ENCODE measurements at places on chromosomes 1 and 21.

- DNase-seq: peak; percentile 89
Observed at GRCh38 chr1:16145030-16145661, 10.7 kb downstream of the EPHA2 start.

DNA sequence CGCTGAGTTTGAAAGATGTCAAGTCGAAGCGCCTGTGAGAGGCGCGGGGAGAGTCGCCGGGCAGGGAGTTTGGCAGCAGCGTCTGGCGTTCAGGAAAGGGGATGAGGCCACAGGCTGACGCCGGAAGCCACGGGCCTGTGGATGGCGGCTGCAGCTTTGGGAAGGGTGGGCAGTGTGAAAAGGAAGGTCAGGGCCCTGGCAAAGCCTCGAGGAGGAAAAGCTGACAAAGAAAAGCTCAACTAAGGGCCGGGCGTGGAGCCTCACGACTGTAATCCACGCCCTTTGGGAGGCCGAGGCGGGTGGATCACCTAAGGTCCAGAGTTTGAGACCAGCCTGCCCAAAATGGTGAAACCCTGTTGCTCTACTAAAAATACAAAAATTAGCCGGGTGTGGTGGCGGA, 25.2 kb upstream of the COX20 start:
- DNase-seq: no peak

DNA sequence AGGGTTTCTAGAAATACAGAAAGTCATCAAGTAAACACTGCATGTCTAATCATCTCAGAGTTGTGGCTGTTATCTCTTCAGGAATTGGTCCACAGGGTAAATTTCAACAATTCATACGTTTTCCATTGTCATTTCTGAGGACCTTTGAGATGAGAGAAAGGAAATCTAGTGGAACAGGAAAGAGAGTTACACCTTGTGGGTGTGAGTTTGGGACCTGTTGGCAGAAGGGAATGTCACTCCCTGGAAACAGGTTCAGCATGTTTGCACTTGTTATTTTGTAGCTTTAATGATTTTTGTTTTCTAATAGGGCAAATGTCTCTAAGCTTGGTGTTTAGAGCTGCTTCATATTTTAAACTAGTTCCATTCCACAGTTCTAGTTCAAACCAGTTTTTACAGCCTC, 5.6 kb downstream of the TMEM167B start:
- DNase-seq: no peak

GRCh38 chr1:81364088-81364487, 436.6 kb upstream of the ADGRL2 start:
- no peak for DNase-seq

GRCh38 chr1:226131639-226132038, 54.9 kb downstream of the ACBD3 start:
- DNase-seq: no peak

- DNase-seq: no peak
Observed at GRCh38 chr1:46653405-46653958, 14.7 kb downstream of the ATPAF1 start.

DNA sequence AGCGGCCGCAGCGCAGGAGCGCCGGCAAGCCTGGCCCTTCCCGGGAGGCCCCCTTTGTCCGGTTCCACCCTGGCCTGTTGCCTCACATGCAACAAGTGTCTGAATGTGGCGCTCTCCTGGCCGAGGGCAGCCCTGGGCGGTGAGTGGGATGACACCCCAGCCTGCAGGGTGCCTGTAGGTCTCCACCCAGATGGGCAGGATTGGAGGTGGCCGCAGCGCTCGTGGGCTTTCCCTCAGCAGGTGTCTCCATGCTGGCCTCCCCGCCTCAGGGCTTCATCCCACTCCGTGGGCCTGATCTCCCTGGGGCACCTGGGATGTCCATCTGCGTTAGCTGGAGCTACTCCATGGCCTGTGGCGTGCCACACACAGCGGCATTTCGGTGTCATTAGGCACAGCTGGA, 1.5 kb downstream of the MIB2 start:
- DNase-seq: no peak

DNA sequence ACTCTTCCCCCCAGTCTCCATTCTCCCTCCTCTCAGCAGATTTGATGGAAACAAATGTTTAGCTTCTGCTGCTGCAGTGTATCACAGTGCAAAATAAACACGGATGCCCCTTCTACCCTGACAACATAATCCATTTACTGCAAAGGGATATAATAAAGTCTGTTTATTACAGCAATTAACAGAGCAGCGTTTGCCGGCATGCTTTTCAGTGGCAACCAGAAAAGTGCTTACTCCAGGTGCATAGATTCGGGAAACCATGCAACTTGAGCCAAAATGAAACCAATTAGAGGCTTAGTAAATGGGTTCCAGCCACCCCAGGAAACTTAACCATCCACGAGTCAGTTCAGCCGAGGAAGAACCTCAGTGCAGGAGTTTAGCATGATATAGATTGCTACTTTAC, 12.9 kb upstream of the LEMD1 start:
- DNase-seq: no peak

DNA sequence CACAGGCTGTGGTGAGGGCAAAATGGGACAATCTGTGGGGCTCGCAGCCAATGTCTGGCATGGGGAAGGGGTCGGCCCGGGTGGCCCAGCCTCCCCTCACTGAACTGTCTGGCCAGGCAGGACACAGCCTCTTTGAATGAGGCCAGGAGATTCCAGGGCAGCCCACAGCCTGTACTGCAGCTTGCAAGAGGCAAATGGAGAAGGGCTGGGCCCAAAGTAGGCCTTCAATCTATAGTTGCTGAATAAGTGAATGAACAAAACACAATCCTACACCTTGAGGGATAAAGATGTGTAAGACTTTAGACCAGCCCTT, 23.2 kb downstream of the SLC27A3 start:
- no peak for DNase-seq

DNA sequence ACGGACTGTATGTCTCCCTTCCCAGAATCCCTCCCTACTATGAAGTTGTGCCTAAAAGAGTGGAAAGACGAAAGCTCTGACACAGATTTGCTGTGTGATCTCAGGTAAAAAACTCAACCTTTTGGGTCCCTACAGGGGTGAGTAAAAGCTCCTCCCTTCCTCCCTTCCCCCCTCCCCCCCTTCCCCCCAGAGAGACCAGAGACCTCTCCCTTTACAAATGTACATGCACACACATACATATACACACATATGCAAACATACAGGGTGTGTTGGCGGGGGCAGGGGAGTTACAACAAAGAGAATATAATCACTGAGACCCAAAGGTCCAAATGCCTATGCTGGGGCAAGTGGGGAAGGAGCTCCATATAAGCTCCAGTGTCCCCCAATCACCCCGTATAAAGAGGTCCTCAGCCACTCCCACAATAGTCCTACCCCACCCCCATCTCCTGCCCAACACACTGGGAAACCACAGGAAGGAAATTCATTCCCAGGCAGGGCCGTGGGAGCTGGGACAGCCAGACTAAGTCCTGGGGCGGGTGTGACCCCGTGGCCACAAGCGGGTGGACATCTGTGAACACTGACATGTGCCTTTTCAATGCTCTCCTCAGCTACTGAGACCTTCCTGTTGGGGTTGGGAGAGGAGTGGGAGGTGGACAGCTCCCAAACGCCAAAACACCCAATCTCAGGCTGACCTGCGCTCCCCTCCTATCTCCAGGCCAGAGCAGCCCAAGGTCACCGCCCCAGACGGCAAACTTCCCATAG, 2.0 kb downstream of the MEF2D start:
- no peak for DNase-seq

GRCh38 chr1:213335084-213335483, 284.0 kb downstream of the RPS6KC1 start:
- no peak for DNase-seq

- no peak for DNase-seq
Observed at GRCh38 chr1:66090859-66091457, 298.3 kb downstream of the PDE4B start.

GRCh38 chr1:164999146-164999545, 357.4 kb downstream of the LMX1A start:
- no peak for DNase-seq

DNA sequence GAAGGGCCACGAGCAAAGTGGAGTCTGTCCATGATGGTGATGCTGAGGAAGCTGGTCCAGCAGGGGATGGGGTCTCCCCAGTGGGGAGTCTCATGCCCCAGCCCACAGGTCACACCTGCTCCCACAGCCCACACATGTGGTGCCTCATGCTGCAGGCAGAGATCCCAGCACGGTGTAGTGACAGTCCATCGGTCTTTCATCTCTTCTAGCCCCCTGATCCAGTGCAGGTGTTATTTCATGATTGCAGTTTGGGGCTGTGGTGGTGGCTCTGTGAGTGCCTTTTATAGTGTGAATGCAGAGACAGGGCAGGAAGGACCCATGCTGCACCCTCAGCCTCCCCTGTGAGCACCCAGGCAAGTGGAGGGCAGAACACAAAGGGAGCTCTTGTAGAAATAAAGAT, 45.0 kb downstream of the UBASH3A start:
- DNase-seq: no peak

- DNase-seq: no peak
Observed at GRCh38 chr1:98278055-98278454, 357.2 kb upstream of the DPYD start.

- DNase-seq: peak; percentile 53
Observed at GRCh38 chr1:175152006-175152652, 40.4 kb downstream of the KIAA0040 start.

DNA sequence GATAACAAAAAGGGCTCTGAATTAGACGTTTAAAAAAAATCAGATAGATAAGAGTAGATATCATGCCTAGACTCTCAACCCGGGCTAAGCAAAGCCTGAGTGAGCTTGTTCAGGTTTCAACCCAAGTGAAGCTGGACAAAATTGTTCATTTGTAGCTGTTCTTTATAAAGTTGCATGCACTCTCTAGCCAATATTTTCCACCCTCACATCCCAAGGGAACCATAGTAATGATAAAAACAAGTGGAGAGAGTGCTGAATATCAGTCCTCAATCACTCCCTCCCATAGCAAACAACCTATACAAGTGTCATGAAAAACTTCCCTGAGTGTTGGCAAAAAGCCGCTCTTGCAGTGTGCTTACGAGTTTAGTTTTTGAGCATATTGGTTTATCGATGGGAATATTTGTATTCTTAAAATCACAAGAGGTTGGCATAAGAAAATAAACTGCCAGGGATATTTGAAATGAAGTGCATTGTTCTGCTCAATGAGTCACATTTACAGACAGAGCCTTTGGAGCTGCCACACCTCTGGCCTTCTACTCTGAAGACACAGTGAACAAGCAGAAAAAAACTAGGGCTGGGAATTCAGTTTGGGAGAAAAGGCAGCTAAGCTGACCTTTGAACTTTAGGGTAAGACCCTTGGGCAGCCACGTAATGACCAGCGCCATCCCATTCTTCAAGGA, 2.2 kb upstream of the CLCA2 start:
- DNase-seq: no peak

- DNase-seq: no peak
Observed at GRCh38 chr1:154272999-154273563, 652 bp downstream of the HAX1 start.

- no peak for DNase-seq
Observed at GRCh38 chr1:61115436-61115835, 33.1 kb downstream of the NFIA start.

DNA sequence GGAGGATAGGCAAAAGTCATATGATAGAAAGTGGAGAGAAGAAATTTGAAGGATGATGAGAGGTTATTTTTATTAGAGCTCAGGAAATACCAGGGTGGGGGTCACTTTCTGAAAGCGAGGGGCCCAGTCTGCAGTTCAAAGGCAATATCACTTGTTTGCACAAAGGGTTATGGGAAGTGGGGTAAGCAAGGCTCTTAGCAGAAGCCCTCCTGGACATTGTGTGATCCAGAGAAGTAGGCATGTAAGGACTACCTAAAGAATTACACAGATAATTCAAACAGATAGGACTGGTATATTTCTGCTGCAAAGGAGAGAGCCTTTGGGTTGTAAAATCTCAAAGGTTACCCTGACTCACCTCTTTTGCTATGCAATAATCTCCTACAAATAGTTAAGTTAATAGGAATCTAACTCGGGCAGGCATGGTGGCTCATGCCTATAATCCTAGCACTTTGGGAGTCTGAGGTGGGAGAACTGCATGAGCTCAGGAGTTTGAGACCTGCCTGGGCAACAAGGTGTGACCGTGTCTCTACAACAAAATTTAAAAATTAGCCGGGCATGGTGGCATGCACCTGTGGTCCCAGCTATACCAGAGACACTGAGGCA, 25.2 kb upstream of the PRRC2C start:
- no peak for DNase-seq

DNA sequence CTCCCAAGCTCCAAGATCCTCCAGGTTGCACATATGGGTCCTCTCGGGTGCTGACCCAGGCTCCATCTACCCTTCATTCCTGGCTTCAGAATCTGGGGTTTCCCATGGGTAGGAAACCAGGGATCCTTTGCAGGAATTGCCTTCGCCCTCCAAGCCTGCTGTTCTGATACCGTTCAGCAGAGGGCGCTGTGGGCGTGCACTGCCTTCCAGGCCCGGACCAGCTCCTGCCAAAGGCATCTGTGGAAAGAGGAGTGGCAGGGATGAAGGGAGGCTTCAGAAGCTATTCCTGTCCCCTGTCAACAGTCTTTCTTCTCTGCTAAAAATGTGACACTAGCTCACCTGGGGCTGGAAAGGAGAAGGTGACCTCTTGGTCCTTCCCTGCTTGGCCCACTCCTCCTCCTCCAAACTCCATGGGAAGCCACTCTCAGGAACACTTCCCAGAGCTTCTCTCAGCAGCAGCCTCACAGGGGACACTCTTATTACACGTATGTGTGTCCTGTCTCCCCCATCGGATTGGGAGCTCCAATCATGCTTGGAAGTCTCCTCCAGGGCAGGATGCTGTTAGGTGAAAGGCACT, 71.2 kb downstream of the VWA5B1 start:
- peak; percentile 42 for DNase-seq

- no peak for DNase-seq
Observed at GRCh38 chr1:53945183-53945432, 391 bp downstream of the IFT25 start.

DNA sequence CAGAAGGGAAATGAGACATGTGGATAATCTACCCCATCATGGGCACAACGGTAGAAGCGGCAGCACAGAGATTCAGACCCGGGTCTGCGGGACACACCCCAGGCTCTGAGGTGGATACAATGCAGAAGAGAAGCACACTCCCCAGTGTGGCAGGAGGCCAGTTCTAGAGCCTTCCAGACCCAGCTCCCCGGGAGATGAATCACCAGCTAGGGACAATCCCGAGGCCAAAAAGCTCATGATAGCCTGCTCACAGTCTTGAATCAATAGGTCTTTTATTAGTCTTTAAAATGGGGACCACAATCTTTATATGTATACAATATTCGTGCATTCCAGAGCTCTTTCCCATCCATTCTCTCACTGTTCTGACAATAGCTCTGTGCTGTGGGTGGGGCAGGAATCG, 57.3 kb upstream of the DIRAS3 start:
- DNase-seq: no peak

DNA sequence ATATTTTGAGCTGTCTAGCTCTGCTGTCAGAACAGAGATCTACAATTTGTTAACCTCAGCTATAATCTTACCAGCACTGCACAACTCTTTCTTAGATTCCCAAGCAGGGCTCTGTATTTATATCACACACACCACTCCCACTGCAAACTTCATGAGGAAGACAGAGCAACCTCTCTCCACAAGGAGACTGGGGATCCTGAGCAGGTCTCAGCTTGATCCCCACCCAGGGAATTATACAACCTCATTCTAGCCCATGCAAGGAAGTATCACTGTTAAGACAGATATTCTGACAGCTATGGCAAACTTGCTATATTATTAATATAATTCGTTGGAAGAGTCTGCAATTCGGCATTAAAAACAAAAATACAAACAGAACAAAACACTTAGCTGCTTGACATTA, 40.4 kb downstream of the EGLN1 start:
- DNase-seq: no peak

Measured in mucosa of gallbladder (tissue), 1 donor.